ENCODE measurements at places on chromosomes 13 and 19. TPM values are rescaled to one million over a fixed set of nuclear protein-coding genes. Genes with fewer than 3 reads are reported as not detected.
A peak's percentile ranks its signal among the peaks of the same experiment; 100 is the strongest.

- no peaks in the 10 kb centered on the region for H3K27me3 ChIP-seq
- no peak overlapping the region for H3K4me3 ChIP-seq
- peak overlapping the region; percentile 97 for H3K27ac ChIP-seq
- peaks cover 19% of the 10 kb centered on the region for H3K4me1 ChIP-seq
These were observed 74.6 kb downstream of the GNG7 start for GRCh38 chr19:2627855-2628254.

GRCh38 chr19:6576869-6577475 lies 14.0 kb downstream of the CD70 start:
- H3K36me3 ChIP-seq, result no peaks in the 10 kb centered on the region
- no peaks in the 10 kb centered on the region for H3K4me1 ChIP-seq
- H3K27ac ChIP-seq, result no peak overlapping the region
- no peak for DNase-seq

The PCID2 gene
- 30.5 TPM for total RNA-seq

- H3K27me3 ChIP-seq, result no peaks in the 10 kb centered on the region
- H3K36me3 ChIP-seq, result peaks cover 9% of the 10 kb centered on the region
- peaks cover 46% of the 10 kb centered on the region for H3K4me1 ChIP-seq
- H3K27ac ChIP-seq, result peak overlapping the region; percentile 70
- no peak overlapping the region for H3K4me3 ChIP-seq
- DNase-seq, result no peak
These were observed 9.1 kb downstream of the SSBP4 start for GRCh38 chr19:18428173-18428786.

- DNase-seq, result no peak
- no peak overlapping the region for H3K27ac ChIP-seq
- no peaks in the 10 kb centered on the region for H3K36me3 ChIP-seq
- no peaks in the 10 kb centered on the region for H3K4me1 ChIP-seq
These were observed 27.5 kb upstream of the KCTD15 start for GRCh38 chr19:33769208-33769607.
